ENCODE measurements at places on chromosomes 4 and X.

- no peak for DNase-seq
Observed at GRCh38 chr4:137626942-137627738, 94.8 kb upstream of the PCDH18 start.

- DNase-seq, result no peak
Observed at GRCh38 chr4:34182306-34182705, 2062.0 kb downstream of the ARAP2 start.

DNA sequence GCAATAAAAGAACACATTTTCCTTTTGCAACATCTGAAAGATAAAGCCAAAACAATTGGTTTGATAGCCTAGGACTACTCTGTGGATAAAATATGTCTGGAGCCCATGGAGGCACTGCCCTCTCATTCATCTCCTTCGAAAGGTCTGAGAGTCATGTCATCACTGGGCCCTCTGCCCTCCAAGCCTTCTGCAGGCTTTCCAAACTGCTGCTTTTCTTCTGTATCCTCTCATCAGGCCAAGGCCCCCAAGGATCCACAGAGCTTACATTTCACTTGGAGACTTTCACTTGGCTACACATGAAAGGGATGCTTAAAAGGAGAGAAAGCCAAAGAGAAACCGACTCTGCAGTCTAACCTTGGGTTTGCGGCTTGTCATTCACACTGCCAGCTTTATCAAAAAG lies 109.9 kb downstream of the SH3RF1 start:
- no peak for DNase-seq

- no peak for DNase-seq
Observed at GRCh38 chrX:143171703-143172102, 146.0 kb downstream of the SPANXN4 start.

GRCh38 chrX:46447384-46447783 lies 97.8 kb downstream of the ZNF674 start:
- no peak for DNase-seq

DNA sequence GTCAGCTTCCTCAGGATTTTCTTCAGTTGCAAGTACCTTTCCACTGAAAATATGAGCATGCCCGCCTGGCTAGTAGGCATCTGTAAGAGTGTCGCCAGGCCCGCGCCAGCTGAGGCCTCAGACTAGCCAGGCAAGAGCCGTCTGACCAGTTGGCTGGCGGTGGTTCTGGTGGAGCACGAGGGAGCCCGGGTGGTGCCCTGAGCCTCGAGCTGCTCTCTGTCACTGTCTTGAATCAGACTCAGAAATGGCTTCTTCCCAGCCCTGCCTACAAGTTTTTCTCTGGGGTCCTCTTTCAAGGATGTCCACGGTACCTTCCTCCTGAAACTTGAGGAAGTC lies 11.9 kb downstream of the GRPEL1 start:
- no peak for DNase-seq

DNA sequence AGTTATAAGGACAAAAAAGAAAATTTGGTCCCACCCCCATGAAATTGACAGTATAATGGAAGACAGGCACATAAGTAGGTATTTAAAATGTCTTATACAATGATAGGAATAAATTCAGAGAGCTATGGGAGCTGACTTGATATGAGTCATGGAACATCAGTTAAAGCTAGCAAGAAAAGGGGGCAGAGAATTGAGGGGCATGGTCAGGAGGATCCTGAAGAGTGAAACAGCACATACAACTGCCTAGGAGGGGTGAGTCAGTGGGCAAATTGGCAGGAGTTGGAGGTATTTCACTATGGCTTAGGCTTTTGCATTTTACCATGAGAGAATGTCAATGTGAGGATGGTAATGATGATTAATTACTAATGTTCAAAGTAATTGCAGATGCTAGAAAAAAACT lies 95.4 kb upstream of the BANK1 start:
- DNase-seq, result no peak

DNA sequence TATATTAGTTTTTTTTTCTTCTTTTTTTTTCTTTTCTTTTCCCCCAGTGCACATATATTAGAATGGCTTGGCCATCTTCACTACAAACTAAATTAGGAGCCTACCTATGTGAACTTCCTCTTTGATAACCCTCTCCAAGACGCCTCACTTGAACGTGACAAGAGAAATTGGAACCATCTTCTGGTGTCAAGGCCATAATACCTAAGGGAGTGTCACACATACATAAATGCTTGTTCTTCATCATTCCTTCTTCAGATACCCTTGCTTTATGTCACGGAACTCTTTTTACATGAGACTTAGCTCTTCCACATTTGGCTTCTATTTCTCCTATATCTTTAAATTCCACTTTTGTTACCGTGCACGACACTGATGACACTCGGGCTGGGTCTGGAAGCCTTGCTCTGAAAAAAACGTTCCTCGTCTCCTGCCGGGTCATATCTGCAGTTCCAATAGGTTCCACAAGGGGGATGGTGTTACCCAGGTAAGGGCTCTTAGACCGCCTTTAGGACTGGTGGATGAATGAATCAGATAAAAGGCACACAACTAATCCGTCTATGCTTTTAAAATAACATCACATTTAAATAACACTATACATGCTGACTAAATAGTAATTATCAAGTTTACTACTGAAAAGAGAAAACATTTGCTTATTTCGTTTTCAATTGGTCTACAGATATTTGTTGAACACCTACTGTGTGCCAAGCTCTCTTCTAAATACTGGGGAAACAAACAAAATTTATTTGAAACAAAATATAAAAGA lies 19.9 kb downstream of the DGAT2L6 start:
- peak; percentile 43 for DNase-seq

GRCh38 chr4:177322266-177322665 lies 12.6 kb downstream of the NEIL3 start:
- no peak for DNase-seq

GRCh38 chrX:72123471-72124185 lies 8.1 kb downstream of the RTL5 start:
- no peak for DNase-seq

DNA sequence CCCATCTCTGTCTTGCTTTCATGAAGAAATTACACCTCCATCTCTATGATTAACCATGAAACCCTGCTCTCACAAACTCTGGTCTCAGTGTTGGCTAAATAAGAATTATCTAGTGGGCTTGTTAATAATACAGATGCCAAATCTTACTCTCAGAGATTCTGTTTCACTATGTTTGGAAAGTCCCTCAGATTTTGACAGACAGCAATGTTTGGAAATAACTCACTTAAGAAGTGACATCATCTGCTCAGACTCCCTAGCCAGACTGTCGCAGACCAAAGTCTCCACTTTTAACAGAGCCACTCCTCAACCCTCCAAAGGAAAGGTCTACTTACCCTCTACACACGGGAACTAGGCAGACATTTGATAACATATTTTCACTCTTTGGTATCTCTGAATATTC lies 328.5 kb upstream of the FGF16 start:
- no peak for DNase-seq

- DNase-seq, result no peak
Observed at GRCh38 chr4:41535911-41536371, 2.0 kb upstream of the LIMCH1 start.

- DNase-seq, result no peak
Observed at GRCh38 chr4:148030193-148030873, 298.4 kb downstream of the ARHGAP10 start.

- DNase-seq, result no peak
Observed at GRCh38 chr4:10181745-10182445, 65.3 kb upstream of the WDR1 start.

GRCh38 chr4:107468812-107469211 lies 251.2 kb downstream of the PAPSS1 start:
- DNase-seq, result no peak

- DNase-seq, result no peak
Observed at GRCh38 chr4:16626945-16627344, 271.5 kb downstream of the LDB2 start.

GRCh38 chrX:10821293-10821692 lies 200.9 kb upstream of the MID1 start:
- no peak for DNase-seq

DNA sequence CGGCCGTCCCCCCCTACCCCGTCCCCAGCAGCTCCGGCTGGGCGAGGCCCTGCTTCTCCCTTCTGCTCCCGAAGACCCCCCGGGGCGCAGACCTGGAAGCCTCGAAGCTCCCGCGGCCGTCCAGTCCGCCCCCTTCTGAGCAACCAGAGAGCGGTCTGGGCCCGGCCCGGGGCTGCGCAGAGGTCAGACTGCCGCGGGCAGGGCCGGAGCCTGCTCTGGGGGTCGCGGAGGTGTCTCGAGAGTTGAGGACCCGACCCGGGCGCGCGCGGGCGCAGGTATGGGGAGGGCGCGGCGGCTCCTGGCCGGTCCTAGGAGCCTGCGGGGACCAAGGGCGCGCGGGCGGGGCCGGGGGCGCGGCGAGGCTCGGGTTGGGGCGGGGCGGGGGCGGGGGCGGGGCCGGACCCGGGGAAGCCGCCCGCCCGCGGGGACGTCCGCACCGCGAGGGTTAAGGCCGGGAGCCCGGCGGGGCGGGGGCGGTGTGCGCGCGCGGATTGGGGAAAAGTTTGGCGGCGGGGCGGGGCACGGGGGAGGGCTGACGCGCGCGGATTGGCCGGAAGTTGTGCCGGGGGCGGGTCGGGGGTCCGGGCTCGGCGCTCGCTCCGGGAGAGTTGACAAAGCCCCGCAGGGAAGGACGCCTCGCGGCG lies at the start of gene FGFRL1:
Gene FGFRL1 (plus strand): TSS at position 605 of the 644 bp plus-strand sequence. CDS start 860 bp downstream, outside the sequence.
- DNase-seq, result no peak

- DNase-seq, result no peak
Observed at GRCh38 chr4:48844843-48845242, 14.0 kb downstream of the OCIAD1 start.

GRCh38 chrX:114028907-114029662 lies 554.8 kb upstream of the HTR2C start:
- DNase-seq, result no peak

- no peak for DNase-seq
Observed at GRCh38 chr4:166311169-166311568, 438.1 kb downstream of the TLL1 start.

DNA sequence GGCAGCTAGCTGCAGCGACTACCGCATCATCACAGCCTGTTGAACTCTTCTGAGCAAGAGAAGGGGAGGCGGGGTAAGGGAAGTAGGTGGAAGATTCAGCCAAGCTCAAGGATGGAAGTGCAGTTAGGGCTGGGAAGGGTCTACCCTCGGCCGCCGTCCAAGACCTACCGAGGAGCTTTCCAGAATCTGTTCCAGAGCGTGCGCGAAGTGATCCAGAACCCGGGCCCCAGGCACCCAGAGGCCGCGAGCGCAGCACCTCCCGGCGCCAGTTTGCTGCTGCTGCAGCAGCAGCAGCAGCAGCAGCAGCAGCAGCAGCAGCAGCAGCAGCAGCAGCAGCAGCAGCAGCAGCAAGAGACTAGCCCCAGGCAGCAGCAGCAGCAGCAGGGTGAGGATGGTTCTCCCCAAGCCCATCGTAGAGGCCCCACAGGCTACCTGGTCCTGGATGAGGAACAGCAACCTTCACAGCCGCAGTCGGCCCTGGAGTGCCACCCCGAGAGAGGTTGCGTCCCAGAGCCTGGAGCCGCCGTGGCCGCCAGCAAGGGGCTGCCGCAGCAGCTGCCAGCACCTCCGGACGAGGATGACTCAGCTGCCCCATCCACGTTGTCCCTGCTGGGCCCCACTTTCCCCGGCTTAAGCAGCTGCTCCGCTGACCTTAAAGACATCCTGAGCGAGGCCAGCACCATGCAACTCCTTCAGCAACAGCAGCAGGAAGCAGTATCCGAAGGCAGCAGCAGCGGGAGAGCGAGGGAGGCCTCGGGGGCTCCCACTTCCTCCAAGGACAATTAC lies 1.4 kb downstream of the AR start:
- no peak for DNase-seq

DNA sequence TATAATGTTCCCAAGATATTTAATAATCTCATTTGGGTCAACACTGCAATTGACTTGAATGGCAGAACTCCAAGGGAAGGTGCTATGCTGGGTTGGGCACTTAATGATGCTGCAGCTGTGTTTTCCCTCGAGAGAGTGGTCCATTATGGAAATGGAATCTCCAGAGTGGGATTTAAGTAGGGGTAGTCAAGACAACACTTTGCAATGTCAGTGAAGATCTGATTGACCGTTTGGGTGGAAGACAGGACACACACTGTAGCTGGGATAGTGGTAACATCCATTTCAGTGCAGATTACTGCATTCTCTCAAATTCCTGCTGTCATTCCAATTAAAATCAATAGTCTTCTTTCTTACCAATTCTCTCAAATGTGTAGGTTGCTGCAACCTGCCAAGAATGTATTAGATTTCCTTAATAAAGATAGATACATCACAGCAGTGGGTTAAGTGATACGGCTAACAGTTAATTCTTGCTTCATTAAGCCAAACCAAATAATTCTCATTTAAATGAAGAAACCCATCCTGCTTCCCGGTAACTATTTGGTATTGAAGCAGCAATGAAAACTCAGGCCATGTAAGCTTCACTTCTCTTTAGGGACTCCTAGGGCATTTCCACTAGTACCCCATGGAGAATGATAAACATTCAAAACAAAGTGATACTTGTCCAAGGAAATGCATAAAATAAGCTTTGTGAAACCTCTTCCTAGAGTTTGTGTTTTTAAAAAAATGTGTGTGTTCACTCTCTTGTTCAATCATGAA lies 40.5 kb upstream of the RASGEF1B start:
- DNase-seq, result no peak

- no peak for DNase-seq
Observed at GRCh38 chr4:154660052-154660451, 47.6 kb upstream of the FGG start.
